ENCODE measurements at places on chromosomes 6 and 20.
A peak's percentile ranks its signal among the peaks of the same experiment; 100 is the strongest.

DNA sequence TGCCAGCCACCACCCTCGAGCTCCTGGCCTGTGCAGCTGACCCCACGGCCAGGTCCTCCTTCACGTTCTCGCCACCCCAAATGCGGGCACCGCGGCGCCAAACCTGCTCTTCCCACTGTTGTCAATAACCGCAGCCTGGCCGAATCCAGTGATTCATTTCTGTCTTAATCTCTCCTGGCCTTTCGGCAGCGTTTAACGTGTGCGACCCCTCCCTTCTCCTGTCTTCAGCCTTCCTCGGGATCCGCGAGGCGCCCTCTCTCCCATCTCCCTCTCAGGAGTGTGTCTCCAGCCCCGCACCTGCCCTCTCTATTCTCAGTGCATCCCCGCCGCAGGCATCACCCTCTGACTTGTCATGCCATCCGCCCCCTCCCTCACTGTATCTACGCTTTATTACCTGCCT, 91.4 kb downstream of the THBS2 start:
- no peak for DNase-seq

- DNase-seq = no peak
These were observed 6.4 kb downstream of the CEP43 start for GRCh38 chr6:167005350-167006159.

DNA sequence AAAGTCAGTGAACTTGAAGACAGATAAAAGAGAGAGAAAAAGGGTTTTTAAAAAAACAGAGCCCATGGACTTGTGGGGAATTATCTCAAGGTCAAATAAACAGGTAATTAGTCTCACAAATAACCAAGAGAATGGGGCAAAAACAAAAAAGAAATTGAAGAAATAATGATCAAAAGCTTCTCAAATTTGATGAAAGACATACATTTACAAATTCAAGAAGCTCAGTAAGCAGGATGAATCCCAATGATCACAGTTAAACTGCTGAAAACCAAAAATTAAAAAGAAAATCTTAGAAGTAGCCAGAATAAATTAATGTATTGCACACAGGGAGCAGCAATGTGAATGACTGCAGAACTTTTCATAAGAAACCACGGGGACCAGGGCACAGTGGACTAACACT, 112.5 kb upstream of the EMILIN3 start:
- no peak for DNase-seq

DNA sequence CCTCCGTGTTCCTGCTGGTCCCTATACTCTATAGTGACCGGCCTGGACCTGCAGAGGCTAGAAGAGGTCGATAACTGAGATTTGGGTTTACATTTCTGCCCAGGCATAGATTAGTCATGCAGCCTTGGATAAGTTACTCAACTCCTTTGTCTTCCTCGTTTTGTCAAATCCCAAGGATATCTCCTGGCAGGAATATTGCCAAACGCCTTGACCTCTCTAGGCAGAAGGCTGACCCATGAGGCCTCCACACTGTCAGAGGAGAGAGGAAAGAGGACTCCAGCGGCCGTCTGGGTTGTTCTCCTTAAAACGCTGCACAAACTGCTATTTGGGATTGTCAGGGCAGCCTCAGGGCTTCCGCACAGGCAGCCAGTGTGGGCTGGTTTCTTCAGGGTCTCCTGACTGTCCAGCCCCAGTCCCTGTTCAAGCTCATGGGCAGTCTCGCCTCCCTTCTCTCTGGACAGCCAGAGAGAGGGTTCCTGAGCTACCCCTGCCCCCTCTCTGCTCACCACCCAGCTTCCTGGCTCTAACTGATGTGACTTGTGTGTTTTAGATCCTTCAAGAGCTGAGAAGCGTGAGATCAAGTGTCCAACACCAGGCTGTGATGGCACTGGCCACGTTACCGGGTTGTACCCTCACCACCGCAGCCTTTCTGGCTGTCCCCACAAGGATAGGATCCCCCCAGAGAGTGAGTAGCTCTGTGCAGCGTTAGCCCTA, 44.7 kb upstream of the PCMTD2 start:
- no peak for DNase-seq

DNA sequence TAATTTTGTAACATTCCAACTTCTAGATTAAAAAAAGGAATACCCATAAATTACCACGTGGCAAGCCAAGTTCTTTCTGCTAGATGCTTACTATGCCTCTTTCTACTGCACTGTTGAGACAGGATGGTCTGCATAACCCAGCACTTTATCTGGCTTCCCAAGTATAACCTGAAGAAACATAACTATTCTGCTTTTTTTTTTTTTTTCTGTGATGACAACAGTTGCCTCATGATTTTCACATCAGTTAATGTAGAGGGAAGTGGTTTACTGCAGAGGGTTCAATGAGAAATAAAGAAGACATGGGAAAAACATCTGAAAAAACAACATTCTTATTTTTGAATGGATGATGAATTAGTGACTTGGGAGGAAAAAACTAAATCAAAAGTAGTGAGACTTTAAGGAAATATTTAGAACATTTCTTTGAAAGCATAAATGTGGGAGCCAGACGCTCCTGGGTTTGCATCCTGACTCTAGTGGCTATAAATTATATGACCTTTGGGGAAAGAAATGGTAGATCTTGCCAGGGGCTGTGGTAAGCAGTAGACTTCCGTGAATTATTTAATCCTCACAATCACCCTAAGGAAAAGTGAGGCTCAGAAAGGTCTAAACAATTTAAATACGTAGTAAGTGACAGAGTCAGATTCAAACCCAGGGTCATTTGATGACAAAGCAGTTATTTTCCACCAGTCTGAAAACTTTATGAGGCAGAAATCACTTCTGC, 230.7 kb downstream of the PHACTR1 start:
- no peak for DNase-seq

DNA sequence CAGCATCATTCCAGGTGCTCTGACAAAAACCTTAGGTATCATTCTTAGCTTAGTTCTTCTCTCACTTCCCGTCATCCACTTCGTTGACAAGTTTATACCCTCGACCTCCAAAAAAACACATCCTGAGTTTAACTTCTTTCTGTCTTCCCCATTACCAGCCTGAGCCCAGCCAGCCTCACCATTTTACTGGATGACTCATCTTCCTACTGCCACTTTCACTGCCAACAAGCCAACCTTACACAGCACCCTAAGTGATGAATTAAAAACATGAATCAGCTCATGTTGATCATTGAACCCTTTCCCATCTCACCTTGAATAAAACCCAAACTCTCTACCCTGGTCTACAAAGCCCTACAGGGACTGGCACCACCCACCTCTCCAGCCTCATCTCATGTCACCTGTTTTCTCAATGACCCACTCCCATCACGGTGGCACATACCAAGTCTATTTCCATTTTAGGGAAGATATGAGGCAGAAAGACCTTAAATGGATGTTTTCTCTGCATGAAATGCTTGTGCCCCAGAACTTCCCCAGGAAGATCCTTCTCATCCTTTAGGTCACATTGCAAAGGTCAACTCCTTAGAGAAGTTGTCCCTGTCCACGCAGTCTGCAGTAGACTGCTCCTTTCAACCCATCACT, 9.9 kb upstream of the UST start:
- DNase-seq = no peak

- DNase-seq = no peak
These were observed 48.8 kb downstream of the PRR18 start for GRCh38 chr6:166259296-166259977.

GRCh38 chr20:60050193-60050947, 92.1 kb downstream of the CDH26 start:
- no peak for DNase-seq

DNA sequence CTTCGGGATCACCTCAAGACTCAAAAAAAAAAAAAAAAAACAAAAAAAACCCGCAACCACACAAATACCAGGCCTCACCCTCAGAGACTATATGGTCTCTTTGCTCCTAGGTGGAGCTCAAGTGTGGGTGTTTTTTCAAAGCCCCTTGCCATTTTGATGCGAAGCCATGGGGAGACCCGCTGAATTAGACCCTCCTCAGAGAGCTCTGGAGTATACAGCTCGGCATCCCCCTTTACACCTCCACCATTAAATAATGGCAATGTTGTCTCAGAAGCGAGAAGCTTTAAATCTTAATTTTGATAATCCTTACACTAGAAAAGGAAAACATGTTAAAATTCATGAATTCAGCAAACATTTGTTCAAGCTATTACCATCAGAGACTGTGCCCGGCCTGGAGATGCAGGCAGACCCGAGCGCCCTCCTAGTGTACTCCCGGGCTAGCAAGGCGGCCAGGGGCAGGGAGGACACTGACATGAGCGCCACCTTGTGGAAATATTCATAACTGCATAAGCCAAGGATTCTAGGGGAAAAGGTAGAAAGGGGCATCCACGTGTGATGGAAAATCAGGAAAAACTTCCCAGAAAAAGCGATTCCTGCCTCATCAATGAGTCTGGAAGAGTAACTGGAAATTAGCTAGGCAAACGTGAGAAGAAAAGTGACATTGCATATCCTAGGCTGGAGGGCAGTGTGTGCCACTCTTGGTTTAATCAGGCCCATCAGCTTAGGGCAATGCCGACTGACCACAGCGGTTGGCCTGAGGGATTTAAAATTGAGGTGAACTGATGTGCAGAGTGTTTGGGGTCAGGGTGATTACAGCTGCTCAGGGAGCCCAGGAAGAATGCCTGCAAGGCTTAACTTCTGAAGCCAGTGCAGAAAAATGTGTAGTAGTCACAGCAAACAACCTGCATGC, 72.5 kb downstream of the B3GAT2 start:
- peak; percentile 52 for DNase-seq

DNA sequence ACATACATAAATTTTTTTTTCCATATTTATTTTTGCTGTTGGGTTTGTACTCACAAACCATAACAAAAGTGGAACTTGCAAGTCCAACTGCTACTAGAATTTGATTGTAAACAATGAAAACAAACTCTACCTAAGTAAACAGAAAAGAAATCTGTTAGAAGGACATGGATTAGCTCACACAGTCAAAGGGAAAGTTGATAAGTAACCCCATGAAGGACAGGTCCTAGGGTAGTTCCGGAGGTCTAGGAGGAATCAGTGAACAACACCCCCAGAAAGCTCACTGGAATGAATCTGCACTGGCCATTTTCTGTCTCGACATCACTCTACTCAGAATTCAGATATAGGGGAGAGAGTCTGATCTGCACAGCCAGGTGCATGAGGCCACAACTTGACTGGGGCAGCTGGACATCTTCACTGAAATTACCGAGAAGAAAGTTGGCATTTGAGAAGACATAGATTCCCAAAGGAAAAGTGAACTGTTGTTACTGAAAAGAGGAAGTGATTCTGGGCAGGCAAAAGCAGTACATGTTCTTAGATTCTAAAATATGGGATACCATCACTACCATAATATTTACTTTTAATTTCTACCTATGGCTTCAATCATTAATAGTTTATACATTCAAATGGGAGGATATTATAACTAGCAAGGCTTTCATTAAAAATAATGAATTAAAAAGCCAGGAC, 76.4 kb downstream of the HMGN3 start:
- no peak for DNase-seq

DNA sequence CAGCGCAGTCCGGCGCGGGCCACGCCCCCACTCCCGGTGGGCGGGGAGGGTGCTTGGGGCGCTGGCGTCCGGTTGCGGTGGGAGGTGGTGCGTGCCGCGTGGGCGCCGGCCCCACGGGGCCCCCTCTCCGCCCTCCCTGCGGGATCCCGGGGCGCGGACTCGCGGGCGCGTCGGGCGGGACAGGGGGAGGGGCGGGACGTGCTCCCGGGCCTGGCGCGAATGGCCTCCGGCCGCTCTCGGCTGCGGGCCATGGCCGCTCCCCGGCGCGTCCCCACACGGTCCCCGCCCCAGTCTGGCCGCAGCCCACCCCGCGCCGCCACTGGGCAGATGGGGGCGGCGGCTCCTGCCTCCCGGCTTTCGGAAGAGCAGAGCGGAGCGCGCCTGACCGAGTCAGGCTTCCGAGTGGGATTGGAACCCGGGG, 771 bp upstream of the PPP1R3G start:
- DNase-seq = no peak

DNA sequence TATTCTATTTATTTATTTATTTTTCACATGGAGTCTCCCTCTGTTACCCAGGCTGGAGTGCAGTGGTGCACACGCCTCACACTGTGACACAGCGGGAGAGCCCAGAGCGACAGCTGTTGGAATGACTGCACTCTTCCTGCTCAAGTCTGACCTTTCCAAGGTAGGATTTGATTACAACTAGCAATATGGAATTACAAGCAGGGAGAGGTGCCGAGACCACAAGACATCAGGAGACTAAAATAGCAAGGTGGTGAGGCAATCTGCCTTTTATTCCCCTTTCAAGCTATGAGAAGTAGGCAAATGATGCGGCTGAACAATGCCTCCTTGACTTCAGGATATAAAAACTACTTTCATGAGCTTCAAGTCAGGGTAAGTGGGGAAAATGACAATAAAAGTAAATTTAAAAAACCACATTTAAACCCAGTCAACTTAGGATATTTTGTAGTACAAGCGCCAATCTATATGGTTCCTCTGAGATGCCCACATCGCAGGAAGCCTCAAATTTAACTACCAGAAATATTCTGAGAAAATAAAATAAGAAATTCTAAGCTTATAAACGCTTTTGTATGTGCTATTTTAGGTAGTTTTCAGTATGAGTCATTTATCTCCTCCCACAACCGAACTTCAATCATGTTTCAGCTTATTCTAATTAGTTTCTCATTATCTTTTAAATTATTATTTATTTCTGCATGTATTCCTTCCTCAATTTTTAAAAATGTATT, 146.9 kb upstream of the SGK1 start:
- DNase-seq = no peak

DNA sequence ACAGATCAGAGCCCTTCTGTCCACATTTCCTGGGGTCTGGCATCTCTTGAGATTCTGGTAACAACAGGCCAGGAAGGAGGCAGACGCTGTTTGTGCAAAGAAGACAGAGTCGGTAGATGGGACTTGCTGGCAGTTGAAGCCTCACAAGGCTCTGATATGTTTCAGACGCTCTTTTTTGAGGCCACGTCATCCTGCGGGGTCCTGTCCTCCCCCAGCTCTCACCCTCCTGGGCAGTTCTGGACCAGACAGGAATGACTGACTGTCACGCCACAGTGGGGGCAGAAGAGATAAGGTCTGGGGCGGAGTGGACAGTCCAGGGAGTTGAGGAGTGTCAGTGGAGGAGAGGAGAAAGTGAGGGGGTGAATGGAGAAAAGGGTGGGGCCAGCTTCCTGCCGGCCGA, 87.1 kb upstream of the SULF2 start:
- DNase-seq = no peak

DNA sequence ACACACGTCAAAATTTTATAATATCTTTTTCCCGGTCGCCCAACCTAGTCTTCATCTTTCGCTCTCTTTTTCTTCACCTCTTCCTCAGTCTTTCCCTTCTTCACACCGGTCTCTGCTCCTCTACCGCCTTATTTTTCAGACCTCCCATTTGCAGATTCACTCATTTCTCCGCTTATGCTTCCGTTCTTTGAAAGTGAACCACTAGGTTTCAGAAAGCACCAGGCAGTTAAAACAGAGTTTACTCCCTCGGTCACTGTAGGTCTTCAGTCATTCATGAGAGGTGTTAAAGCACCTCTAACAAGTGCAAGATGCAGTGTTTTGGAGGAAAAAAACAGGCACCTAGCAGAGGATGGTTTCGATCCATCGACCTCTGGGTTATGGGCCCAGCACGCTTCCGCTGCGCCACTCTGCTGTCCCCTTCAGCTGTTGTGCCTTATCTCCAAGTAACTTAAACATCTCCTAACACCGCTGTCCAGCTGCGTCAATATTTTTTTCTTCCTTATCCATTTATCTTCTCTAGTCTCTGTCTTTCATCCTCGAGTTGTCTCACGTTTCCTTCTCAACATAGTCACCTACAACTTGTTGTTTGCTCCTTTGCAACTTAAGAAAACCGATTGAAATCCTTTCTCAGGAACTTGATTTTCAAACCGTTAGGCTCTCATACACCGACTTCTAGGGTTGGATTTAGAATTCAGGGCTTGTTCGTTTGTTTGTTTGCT, 119.7 kb upstream of the ZNF184 start:
- no peak for DNase-seq
